Right forelimb (tissue), 1 donor: ENCODE measurements at places on chromosomes 13 and 19.

DNA sequence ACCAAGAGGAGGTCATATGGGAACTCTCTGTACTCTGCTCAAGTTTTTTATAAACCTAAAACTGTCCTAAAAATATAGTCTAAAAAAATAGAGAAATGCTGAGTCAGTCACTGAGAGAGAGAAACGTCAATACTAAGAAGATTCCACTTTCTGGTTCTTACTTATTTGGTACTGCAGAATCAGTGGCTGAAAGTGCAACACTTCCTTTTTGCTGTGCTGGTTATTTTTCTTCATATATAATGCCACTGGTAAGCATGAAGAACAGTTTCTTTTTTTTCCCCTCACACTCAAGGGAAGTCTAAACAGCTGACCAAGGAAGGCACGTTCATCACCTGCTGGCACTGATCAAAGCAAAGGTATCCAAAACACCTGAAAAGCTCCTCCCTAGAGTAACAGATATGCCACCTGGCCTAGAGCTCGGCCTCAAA lies 44.3 kb upstream of the N4BP2L1 start:
- DNase-seq = no peak

GRCh38 chr19:56372281-56372680 lies 21.1 kb downstream of the ZNF582 start:
- no peak for DNase-seq

DNA sequence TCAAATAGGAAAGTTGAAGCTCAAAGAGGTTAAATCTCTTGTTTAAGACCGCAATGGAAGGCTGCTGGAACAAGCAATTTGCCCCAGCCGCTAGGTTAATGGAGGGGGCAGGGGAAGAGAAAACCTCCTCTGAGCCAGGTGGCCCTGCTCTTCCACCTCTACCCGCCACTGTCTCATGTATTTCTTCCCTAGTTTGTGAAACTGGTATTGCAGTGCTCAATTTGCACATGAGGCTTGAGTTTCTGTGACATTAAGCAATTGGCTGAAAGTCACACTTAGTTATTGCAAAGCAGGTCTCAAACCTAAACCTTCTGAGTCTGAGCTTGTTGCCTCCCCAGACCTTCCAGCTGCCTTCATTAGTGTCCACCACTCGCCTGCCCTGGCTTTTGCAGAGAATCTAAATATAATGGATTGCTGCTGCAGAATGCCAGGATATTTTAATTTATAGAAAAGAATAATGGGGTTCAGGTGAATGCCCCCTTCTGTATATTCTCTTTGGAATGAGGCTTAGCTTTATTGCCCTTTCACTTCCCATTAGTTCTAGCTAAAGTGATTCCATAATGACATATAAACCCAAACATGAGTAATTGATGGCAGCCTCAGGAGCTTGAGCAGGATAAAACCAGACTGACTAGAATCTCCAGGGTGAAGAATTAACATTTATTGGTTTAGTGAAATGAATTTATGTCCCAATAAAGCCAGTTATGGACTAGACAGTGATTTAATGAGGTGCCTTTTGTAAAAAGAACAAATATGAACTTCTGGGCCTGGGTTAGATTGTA lies 27.0 kb upstream of the OLFM4 start:
- DNase-seq = no peak

DNA sequence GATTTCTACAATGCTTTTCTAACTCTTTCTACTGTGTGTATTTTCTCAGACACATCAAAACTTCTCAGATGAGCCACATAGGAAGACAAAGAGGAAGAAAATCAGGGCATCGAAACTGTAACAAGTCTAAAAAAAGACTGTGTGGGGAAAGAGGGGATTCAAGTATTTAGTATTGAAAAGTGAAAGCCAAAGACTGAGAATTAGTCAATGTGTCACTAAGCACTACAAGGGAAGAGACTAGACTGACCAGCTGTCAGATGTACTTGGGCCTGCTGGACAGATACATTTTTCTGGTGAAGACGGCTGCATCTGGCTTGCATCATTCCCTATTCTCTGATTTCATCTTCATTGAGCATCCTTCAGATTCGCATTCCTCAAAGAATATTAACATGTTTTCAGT lies 25.4 kb downstream of the COMMD6 start:
- no peak for DNase-seq

DNA sequence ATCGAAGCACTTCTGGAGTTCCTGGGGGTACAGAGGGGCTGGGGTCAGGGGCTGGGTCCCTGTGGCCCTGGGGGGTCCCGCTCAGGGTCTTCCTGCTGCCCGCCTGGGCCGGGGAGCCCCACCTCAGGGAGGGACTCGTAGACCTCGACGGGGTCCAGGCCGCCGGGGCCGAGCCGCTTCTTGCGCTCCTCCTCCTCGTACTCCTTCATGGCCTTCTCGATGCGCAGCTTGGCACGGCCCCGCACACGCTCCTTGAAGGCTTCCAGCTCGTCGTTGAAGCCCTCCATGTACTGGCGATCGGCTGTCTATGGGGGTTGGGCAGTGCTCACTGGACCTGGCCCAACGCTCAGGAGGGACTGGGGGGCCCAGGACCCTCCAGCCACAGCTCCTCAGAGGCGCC lies 10.2 kb downstream of the CDC37 start:
- DNase-seq = no peak

- DNase-seq = no peak
Measured at GRCh38 chr13:30647824-30648521, 30.3 kb downstream of the USPL1 start.

DNA sequence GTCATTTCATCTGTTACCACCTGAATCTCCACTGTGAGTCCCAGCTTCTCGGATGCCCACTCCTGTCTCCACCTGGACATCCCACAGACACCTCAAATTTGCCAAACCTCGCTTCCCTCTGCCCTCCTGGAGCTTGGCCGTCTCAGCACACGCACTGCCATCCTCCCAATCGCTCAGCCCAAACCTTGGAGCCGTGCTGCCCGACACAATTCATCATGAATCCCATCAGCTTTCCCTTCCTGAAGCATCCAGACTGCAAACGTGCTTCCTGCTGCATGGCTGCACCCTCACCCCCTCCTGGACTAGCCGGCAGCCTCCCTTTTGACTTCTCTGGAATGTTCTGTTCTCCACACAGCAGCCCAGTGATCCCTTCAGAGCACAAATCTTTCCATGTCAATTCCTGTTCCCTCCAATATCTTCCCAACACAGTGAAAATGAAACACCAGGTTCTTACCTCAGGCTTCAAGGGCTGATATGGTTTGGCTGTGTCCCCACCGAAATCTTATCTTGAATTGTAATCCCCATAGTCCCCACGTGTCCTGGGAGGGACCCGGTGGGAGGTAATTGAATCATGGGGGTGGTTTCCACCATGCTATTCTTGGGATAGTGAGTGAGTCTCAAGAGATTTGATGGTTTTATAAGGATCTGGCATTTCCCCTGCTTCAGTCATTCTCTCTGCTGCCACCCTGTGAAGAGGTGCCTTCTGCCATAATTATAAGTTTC lies 1.1 kb upstream of the PROZ start:
- no peak for DNase-seq

GRCh38 chr13:66216728-66217127 lies 1013.4 kb downstream of the PCDH9 start:
- DNase-seq = no peak

DNA sequence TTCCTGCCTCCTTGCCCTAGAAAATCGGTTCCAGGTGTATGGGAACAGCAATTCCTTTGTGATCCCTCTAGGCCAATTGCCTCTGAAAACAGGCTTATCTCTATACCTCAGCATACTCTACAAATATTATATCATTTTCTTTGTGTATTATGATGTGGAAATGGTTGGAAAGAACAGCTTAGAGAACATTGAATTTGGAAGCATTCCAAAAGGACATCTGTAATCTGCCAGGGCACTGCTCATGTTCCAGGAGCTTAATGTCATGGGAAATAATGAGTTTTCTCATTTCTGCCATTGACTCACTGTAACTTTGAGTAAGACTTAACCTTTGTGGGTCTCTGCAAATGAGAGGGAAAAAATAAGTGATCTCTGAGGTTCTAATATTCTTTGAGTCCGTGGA lies 147.3 kb downstream of the UFM1 start:
- DNase-seq = no peak

- no peak for DNase-seq
Measured at GRCh38 chr19:38318660-38319059, 985 bp upstream of the KCNK6 start.

GRCh38 chr19:2340496-2341243 lies 12.2 kb downstream of the SPPL2B start:
- no peak for DNase-seq

GRCh38 chr19:16361926-16362325 lies 37.3 kb downstream of the KLF2 start:
- no peak for DNase-seq

- DNase-seq = no peak
Measured at GRCh38 chr13:42906257-42906656, 85.8 kb downstream of the EPSTI1 start.

DNA sequence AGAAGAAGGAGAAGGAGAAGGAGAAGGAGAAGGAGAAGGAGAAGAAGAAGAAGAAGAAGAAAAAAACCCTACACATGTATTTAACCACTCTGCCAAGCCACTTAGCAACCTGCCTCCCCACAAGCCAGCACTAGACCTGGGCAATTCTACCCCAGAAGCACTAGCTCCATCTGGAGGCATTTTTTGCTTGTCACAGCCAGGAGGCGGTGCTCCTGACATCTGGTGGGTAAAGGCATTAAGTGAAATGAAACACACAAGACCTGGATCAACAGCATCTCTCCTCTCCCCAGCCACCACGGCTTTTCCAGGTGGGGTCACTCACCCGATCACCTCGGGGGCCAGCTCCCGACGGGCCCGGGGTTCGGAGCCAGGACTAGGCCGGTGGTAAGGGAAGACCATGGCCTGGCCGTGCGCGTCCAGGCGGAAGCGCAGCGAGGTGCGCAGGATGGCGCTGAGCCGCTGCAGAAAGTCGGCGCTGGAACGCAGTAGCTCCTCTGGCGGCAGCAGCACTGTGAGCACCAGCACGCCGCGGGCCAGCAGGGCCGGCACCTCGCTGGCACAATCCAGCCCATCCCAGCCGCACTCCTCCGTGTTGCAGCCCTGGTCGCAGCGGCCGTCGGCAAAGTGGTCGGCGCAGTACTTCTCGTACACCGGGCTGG lies 26.9 kb downstream of the NOTCH3 start:
- DNase-seq = no peak

- no peak for DNase-seq
Measured at GRCh38 chr19:52673014-52673413, 34.9 kb upstream of the ZNF83 start.
